ENCODE measurements at places on chromosomes 16 and 17. TPM values are rescaled to one million over a fixed set of nuclear protein-coding genes. Genes with fewer than 3 reads are reported as not detected.

The SULT1A1 gene
- 0.12 TPM for total RNA-seq

The KCNJ12 gene
- total RNA-seq, result 5.2 TPM

The ATP2A3 gene
- 0.32 TPM for total RNA-seq

The AOC2 gene
- total RNA-seq, result 0.36 TPM

The PARD6A gene
- total RNA-seq, result 0.89 TPM

The PDILT gene
- total RNA-seq, result not detected

The SLC16A6 gene
- 0.79 TPM for total RNA-seq

The NOTUM gene
- total RNA-seq, result 0.66 TPM

The CALB2 gene
- total RNA-seq, result 4.1 TPM

The LRRC36 gene
- total RNA-seq, result 0.33 TPM

- peak; percentile 50 for DNase-seq
These were observed 5.1 kb upstream of the CALCOCO2 start for GRCh38 chr17:48825446-48826381.

GRCh38 chr16:72285728-72286127 lies 113.8 kb upstream of the PMFBP1 start:
- no peak for DNase-seq

- no peak for DNase-seq
These were observed 4.9 kb downstream of the TNRC6C start for GRCh38 chr17:77963441-77963840.

DNA sequence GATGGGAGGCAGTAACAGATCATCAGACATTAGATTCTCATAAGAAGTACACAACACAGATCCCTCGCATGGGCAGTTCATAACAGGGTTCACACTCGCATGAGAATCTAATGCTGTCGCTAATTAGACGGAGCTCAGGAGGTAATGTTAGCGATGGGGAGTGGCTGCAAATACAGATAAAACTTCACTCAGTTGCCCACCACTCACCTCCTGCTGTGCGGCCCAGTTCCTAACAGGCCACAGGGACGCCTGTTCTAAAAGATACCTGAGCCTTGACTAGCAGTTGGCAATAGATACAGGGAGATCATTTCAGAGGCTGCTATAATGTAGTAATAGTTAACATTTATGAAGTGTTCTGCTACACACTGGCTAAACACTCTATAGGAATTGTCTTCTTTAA lies 4.9 kb downstream of the PTRH2 start:
- no peak for DNase-seq

DNA sequence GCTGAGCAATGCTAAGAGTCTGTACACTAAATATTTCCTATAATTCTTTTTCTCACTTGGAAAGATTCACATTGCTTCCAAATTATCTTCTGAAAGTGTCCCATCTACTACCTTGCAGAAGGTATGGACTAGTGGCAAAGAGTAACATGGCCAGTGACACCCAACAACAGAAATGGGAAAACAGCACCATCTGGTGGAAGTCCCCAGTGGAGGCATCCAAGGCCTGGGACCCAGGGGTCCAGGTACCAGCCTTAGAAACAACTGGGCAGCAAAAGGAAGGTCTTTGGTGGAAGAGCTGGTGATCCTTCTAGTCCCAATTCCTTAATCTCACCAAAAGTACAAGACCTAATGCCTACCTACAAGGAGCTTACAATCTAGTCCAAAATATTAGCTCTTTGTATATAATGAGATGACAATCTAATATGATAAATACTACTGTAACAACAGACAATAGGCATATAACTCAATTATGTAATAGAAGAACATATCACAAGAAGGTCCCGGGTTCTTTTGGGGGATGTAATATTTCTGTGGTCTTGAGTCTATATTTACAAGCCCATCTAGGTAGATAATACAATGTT lies 55.3 kb downstream of the SKAP1 start:
- peak; percentile 22 for DNase-seq

DNA sequence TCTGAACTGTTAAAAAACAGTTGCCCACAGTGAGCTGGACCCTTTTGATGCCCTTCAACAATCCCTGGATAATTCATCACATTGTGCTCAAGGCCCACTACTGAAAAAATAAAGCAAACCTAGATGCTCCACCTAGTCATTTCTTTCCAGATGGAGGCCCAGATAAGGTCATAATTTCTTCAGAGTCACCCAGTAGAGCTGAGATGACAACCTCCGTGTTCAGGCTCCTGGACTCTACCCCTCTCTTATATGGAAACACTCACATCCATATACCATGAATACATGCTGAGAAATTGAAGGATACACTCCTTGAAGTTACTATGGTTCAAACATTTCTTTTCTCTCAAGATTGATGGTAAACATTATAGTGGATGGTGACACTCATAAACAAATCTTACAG lies 2.7 kb upstream of the ABCA3 start:
- no peak for DNase-seq

GRCh38 chr16:64910356-64910755 lies 211.5 kb downstream of the CDH11 start:
- DNase-seq, result peak; percentile 88

GRCh38 chr17:29760279-29761039 lies 137.7 kb upstream of the CORO6 start:
- no peak for DNase-seq

DNA sequence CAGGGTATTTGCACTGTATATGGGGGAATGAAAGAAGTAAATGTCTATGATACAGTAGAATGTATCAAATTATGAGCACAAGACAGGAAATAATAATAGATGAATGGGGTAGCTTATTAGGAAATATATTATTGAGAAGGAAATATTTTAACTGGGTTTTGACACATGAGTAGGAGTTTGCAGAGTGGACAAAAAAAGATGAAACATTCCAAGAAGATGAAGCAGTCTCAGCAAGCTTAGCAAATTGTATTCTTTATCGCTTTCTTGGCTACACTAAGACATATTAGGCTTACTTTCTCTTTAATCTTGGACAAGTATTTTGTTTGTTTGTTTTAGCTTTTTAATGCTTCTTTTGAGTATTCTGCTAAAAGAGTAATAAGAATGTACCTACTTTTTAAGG lies 1.3 kb upstream of the KRTAP4-9 start:
- DNase-seq, result no peak

GRCh38 chr17:21089933-21090901 lies 36.5 kb upstream of the DHRS7B start:
- DNase-seq, result no peak

DNA sequence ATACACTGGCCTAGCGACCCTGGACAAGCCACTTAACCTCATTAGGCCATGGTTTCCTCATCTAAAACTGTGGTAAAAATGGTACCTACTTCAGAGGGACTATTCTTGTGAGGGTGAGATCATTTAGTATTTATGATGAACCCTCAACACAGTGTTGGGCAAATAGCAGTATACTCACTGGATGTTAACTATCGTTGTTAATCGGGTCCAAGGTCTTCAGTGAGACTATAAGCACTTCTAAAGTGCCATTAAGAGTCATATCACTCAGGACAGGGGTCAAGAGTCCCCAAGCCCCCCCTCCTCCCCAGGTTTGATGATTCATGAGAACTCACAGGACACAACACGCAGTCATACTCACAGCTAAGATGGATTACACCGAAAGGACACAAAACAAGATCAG lies 11.0 kb downstream of the TK2 start:
- no peak for DNase-seq

- DNase-seq, result peak; percentile 72
These were observed 14.0 kb downstream of the UBALD2 start for GRCh38 chr17:76278952-76279741.

- DNase-seq, result no peak
These were observed 2.6 kb downstream of the CACNA1H start for GRCh38 chr16:1155353-1156054.

DNA sequence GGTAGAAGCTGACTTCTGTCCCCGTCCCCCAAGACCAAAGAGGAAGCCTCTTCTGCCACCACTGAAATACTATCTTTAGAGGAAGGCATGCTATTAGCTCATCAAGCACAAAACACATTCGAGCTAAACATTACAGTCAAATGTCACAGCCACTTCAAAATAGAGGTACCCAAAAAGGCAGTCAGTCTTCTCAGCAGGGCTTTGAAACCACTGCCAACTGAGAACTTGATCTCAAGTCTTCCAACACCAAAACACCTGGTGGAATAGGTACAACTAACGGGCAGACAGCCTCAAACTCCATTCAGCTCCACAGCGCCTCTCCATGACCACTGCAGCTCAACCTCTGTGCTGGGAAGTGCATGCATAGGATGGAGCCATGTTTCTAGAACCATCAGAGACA lies 36.0 kb downstream of the ZFHX3 start:
- DNase-seq, result no peak

DNA sequence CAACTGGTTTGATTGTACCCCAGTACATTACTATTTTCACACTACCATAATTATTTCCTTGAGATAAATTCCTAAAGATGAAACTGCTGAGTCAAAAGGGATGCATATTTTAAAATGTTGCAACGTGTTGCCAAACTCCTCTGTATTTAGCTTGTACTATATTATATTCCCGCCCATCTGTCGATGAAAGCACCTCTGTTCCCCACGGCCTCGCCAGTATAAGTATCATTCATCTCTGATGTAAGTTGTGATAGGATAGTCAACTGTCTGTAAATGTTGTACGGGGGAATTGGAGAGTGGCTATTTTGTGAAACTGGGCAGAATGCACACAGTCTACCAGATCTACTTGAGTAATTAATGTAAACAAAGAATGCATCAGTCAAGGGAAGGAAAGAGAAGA lies 47.7 kb upstream of the TNRC6A start:
- no peak for DNase-seq

DNA sequence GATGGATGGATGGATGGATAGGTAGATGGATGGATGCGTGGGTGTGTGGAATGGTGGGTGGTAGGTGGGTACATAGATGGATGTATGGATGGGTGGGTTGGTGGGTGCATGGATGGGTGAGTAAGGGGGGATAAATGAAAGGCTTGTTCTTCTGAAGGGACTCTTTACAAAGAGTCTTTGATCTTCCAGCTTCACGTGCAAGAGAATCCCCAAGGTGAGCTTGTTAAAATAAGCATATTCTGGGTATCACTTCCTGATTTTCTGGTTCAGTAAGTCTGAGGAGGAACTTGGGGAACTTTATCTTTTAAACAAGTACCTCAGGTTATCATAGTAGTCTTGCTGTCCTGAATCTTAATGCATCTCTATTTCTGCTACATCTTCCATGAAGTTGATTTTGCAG lies 639.1 kb downstream of the MAF start:
- DNase-seq, result no peak

GRCh38 chr17:12282056-12282455 lies 261.4 kb downstream of the MAP2K4 start:
- peak; percentile 22 for DNase-seq

DNA sequence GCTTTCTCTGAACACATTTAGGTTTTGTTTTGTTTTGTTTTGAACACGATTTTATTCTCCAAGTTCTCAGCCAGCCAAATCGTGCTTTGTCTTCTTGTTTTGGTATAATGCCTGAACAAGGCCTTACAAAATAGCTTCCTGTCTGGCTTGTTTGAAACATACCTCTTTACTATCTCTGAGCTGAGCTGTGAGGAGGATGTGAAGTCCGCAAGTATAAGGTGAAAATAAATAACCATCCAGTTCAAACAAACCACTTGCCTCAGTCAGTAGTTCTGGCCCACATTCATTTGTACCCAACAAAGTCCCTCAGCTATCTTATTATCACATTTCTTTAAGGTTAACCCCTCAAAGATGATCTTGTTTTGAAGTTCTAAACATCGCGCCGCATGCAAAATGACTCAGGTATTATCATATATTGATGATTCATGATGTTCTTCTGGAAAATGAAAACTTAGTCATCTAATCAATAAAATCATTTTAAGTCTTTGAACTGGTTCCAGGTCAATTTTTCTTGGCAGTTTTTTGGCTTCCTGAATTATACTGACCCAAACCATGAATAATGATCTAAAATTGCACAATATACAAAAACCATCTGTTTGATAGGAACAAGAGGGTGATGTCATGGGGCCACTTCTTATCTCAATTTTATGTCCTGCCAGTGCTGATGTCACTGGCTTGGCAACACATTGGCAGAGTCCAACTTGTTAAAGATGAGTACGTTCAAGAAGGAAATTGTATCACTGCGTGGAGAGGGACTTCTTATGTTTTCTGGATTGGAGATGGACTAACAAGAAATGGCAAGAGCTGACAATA lies 694.3 kb downstream of the KCNJ2 start:
- DNase-seq, result peak; percentile 12

- peak; percentile 99 for DNase-seq
These were observed 113.4 kb upstream of the FOXF1 start for GRCh38 chr16:86396901-86397311.

- peak; percentile 47 for DNase-seq
These were observed 2.2 kb upstream of the ZG16 start for GRCh38 chr16:29775742-29776408.

DNA sequence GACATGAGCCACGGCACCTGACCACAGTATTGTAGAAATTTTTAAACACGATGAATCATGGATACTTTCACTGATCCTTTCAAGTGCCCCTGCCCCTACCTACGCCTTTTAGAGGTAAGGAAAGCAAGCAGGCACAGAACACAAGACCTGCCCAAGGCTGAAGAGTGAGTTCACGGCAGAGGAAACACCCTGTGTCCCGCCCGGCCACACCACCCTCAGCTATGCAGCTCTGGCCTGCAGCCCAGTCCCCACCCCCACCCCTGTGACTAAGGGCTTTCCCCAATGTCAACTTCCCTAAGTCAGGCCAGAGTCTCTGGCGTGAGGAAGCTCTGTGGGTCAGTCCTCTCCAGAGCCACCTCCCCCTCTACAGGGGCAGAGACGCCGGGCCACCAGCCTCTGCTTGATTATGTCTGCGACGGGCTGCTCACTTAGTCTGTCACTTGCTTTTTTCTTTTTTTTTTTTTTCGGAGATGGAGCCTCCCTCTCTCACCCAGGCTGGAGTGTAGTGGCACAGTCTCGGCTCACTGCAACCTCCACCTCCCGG lies 8.4 kb downstream of the SLC16A5 start:
- DNase-seq, result peak; percentile 66

DNA sequence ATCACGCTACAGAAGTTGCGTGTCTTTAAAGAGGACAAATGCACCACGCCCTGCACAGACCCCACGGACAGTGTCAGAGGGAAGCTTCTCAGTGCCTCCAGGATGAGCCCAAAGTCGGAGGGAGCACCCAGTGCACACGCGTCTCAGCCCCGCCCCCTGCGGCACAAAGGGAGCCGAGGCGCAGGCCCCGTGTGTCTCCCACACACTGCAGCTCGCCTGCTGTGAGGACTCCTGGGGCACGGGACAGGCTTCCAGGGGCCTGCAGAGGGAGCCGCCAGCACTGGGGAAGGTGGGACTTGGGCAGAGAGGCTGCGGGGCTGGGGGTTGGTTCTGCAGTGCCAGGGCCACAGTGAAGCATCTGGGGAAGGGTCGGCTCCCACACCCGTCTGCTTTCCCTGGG lies 77.4 kb downstream of the LMF1 start:
- no peak for DNase-seq

GRCh38 chr17:9285602-9286427 lies 264.5 kb downstream of the NTN1 start:
- DNase-seq, result no peak
